ENCODE measurements at places on chromosomes 2 and 18.

DNA sequence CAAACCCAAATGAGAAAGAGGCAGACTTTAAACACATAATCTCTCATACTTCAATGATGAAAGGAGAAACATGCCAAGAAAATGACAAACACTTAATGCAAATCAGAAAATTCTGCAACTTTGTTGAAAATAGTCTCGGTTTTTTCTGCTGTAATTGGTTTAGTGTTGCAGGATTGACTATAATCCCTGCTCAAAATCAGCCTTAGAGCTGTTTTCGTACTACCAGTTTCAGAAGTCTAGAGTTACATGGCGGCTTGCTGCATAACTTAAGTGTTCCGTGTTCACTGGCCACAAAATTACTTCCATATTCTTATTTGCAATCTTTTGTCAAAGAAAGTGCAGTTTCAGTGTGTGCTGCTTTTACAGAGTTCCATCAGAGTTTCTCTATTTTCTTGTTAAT is 48.9 kb upstream of the ITGAV start:
- DNase-seq, result no peak

DNA sequence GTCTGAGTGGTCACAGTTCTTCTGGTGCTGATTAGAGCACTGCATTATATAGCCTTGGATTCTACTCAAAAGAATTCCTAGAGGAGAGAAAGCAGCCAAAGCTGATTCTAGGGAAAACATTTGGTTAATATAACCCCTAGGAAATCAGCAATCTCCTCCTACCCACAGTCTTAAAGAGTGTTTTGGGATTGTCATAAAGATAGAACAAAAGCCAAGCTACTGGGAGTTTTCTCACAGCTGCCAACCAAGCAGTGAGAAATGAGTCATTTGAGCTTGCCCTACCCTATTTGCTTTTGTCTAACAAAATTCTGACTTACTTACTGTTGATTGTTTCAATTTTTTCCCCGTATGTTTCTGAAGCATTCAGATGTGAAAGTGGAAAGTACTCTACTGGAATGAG is 469.3 kb downstream of the PLCL1 start:
- no peak for DNase-seq

DNA sequence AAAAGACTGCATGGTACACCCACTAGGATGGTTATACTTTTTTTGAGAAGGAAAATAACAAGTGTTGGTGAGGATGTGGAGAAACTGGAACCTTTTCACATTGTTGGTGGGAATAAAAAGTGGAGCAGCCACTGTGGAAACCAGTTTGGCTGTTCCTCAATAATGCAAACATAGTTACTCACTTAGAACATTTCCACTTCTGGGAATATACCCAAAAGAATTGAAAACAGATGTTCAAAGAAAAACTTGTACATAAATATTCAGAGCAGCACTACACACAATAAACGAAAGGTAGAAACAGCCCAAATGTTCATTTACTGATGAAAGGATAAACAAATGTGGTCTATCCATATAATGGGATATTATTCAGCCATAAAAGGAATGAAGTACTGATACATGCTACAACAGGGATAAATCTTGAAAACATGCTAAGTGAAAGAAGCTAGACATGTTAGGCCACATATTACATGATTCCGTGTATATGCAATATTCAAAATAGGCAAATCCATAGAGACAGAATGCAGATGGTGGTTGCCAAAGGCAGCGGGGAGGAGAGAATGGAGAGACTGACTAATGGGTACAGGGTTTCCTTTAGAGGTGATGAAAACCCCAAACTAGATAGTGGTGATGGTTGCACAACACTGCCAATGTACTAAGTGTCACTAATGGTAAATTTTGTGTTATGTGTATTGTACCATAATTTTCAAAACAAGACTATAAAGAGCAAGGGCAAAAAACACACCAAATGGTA is 20.9 kb upstream of the LMAN1 start:
- no peak for DNase-seq

- DNase-seq, result no peak
Measured at GRCh38 chr2:239288951-239289511, 111.8 kb downstream of the HDAC4 start.

- no peak for DNase-seq
Measured at GRCh38 chr18:12432881-12433280, 25.2 kb downstream of the PRELID3A start.

DNA sequence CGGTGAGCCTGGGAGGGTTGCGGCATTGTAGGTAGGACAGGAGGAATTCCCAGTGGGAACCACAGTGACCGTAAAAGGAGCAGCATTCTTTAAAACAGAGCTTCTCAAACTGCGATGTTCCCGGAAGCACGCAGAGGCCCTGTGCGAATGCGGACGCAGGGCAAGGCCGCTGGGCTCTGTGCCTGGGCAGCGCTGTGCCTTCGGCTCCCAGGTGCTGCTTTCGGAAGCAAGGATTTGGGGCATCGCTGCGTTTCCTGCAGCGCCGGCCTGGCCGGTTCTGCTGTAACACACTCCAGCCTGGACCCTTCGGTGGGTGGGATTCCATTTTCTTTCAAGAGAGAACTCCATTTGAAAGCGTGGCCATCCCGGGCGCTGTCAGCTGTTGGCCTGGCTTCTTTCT is 118.6 kb downstream of the PTGR3 start:
- DNase-seq, result no peak

DNA sequence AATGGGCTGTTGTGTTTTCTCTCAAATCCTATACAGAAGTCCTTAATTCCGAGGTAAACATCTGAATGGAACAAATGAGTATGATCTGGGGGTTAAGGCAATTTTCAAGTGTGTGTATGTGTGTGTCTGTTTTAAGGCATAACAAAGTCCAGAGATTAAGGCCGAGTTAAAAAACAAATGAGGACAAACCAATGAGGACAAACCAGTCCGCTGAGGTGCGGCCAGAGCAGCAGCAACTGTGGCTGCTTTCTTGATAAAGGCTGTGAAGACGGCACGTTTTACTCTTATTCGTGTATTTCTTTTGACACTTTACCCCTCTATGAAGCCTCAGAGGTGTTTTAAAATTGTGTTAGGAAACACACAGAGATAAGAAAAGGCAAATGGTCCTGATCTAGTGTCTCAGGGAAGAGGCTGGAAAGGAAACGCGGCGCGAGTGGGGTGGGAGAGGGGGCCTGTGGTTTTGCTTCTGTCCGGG is 495 bp upstream of the GULP1 start:
- no peak for DNase-seq

GRCh38 chr2:148257276-148257675 is 236.4 kb downstream of the MBD5 start:
- DNase-seq, result no peak

GRCh38 chr2:21392649-21393048 is 268.9 kb downstream of the TDRD15 start:
- no peak for DNase-seq

- no peak for DNase-seq
Measured at GRCh38 chr2:111696226-111696625, 187.8 kb downstream of the ANAPC1 start.

- DNase-seq, result no peak
Measured at GRCh38 chr2:195601361-195601760, 55.7 kb upstream of the SLC39A10 start.

GRCh38 chr2:240813231-240813921 is 6.6 kb downstream of the KIF1A start:
- no peak for DNase-seq

DNA sequence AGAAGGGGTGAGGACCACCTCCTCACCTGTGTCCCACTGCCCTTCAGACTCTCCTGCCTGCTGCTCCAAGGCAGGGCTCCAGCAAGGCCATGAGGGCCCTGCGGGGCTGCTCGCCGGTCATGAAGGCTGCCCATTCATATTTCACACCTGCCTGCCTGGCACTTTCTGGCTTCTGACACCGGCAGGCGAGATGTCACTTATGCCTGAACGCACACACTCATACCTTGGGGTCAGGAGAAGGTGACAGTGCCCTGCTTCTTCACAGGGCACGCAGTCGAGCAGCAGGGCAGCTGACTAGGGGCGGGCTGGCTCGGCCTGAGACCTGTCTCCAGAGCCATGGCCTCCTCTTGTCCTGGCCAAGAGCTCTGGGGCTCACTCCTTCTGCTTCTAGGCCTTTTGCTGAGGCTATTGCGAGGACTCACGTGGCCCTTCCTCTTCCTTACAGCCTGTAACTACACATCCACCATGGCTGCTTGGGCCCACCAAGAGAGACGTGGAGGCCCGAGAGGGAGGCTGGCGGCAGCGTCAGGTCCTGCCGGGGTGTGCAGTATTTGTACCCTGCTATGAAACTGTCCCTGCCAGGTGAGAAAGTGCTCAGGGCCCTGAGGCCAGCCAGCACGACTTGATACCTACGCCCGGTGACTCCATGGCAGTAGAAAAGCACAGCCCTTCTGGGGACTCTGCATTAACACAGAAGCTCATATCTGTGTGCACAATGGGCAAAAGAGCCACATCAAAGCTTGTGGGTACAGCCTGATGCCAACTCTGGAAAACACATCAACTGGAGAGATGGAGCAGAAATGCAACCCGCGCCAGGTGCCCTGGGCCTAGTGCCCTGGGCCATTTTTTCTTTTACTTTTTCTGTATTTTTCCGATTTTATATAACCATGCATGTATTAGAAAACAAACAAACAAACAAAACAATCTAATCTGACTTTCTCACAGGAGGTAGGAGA is 30.6 kb downstream of the HS6ST1 start:
- DNase-seq, result no peak

DNA sequence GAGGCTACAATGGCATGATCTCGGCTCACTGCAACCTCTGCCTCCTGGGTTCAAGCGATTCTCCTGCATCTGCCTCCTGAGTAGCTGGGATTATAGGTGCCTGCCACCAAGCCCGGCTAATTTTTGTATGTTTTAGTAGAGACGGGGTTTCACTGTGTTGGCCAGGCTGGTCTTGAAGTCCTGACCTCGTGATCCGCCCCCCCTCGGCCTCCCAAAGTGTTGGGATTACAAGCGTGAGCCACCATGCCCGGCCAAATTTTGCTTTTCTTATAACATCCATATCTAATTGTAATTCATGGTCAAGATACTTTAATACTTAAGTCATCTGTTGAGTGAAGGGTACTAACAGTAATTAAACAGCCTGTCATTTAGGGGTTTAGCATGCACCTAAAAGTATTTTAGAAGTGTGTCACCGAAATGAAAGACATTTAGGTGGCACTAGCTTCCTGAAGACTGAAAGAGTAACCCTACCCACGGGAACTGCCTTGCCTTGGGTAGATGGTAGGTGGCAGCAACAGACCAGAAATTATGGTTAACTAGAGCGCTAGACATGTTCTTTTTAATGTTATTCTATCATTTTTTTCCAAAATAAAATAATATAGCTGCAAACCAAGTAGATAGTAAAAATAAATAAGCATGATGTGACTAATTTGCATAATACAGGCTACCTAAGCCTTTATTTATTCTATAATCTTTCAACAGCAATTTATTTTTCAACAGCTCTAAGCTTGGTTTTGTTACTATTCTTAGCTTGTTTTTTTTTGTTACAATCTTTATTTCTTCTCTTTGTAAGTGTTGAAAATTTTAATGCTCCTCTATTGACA is 8.6 kb upstream of the ACYP2 start:
- DNase-seq, result peak; percentile 72

GRCh38 chr2:179861027-179861415 is 391 bp downstream of the ZNF385B start:
- DNase-seq, result no peak

GRCh38 chr18:9403795-9404564 is 69.4 kb downstream of the TWSG1 start:
- peak; percentile 9 for DNase-seq

DNA sequence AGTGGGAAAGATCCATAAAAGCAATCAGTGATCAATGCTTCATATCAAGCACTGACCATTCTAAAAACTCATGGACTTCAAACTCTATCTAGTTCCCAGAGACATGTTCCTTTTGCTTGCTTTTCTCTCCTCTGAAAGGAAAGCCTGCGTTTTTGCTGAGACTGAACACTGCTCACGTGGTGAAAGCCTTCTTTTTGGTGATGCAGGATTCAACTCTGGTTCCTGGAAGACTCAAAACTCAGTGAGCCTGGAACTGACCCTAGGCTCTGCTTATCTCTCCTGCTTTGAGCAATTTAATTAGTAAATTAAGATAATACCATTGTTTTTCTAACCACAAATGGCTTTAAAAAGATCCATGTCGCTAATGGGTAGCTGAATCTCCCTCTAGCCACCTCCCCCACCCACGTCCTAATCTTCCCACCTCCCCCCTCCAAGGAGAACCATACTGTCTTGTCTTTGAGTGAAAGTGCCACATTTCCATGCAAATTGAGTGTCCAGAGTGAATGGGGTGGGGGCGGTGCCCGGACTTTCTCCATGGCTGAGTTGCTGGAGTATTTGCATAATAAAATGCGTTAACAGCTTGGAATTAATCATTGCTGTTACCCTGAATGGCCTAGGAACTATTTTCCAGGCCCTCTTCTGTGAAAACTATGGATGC is 130.5 kb downstream of the BCL11A start:
- no peak for DNase-seq

- DNase-seq, result peak; percentile 44
Measured at GRCh38 chr2:112588611-112589045, 4.2 kb downstream of the CHCHD5 start.

DNA sequence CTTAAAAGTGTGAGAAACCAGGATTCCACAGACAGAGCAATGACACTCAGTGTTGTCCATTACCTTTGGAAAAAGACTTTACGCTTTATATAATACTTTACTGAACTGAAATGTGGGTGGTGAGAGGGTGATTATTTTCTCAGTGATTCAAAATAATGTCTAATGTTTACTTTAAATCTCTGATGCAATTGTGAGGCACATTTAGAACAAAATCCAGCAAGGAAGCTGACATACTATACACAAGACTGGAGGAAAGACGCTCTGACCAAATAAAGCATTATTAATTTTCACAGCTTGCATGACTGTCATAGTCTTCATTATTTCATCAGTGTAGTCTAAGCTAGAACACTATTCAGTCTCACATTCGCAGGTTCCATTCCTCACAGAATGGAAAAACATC is 34.1 kb upstream of the STAT1 start:
- no peak for DNase-seq

DNA sequence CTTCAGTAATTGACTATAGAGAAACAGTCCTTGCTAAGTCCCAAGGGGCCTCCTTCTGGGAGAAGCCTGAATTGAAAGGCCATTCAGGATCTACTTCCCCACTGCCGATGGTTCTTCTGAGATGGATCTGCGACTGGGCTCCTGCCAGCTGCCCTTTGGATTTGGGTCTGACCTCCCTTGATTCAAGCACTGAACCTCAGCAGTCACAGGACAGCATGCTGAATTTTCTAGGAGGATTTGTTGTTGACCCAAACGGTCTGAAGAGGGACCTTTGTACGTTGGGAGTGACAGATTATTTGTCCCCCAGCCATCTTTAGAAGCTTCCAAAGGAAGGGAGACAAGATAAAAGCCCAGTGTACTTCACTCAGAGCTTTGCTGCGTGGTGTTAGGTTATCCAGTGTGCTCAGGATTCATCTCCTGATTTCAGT is 67.1 kb downstream of the NXPH2 start:
- no peak for DNase-seq

- peak; percentile 56 for DNase-seq
Measured at GRCh38 chr18:76452357-76452756, 42.7 kb downstream of the ZNF516 start.

DNA sequence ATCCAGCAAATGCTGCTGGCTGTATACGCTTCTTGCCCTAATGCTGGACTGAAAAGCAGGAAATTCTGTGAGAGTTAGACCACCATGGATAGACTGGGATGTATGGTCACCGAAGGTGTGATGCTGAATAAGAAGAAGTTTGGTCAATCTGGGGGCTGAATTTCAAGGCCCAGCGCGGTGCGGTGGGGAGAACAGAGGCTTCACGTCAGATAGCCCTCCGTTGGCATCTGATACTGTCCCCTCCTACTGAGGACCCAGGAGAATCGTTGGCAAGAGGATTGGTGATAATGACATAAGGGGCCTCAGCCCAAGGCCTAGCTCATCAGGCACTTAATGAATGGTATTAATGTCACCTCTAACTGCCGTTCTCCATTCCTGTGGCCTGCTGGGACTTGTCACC is 97.3 kb upstream of the ST3GAL5 start:
- DNase-seq, result no peak
